ENCODE measurements at places on chromosomes 3 and 15.

DNA sequence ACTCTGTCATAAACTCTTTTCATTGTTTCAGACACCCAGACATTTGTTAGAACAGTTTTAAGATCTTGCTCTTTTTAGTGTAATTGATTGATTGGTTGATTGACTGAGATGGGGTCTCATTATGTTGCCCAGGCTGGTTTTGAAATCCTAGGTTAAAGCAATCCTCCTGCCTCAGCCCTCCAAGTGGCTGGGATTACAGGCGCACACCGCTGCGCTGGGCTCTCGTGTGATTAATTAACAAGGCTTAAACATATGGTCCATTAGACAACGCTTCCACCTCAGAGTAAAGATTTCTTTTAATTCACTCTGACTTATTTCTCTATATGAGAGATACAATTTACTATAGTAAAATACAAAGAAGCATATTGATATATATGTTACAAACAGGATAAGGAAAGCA lies 114.0 kb upstream of the C2CD4B start:
- no peak for DNase-seq

DNA sequence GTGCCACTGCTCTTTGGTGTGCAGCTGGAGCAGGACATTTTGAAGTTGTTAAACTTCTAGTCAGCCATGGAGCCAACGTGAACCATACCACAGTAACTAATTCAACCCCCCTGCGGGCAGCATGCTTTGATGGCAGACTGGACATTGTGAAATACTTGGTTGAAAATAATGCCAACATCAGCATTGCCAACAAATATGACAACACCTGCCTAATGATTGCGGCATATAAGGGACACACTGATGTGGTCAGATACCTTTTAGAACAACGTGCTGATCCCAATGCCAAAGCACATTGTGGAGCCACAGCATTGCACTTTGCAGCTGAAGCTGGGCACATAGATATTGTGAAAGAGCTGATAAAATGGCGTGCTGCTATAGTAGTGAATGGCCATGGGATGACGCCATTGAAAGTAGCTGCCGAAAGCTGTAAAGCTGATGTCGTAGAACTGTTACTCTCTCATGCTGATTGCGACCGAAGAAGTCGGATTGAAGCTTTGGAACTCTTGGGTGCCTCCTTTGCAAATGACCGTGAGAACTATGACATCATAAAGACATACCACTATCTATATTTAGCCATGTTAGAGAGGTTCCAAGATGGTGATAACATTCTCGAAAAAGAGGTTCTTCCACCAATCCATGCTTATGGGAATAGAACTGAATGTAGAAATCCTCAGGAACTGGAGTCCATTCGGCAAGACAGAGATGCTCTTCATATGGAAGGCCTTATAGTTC lies 12.2 kb downstream of the FEM1B start:
- DNase-seq: no peak

- no peak for DNase-seq
Measured at GRCh38 chr3:189292667-189293484, 121.1 kb downstream of the TPRG1 start.

DNA sequence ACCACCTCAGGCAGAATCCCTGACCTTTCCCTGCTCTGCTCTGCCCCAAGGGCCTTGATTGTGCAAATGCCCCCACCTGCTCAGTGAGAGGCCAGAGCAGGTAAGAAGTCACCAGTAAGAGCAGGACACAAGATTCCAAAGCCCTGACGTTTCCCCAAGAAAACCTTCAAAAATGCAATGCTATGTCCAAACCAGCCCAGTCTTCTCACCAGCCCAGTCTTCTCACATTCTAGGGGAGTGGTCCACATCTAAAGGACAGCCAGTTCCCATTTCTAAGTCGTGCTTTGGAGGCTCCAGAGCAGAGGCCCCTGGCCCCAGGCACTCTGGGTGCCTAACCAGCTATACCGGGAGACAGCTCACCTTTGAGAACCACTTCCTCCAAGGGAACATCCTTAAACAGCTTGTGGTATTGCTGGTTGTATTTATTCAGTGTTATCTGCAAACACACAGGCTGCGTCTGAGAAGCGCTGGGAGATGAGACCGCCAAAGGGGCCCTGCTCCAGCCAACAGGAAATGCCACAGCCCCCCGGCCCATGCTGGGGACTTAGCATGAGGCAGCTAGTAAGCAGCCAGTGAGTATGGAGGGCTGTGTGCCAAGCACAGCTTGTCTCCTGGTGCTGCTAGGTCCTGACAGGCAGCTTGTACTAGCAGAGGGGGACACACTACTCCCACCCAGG lies 29.3 kb downstream of the GRAMD2A start:
- DNase-seq: peak; percentile 38

- peak; percentile 86 for DNase-seq
Measured at GRCh38 chr3:8239718-8240695, 261.6 kb upstream of the LMCD1 start.

DNA sequence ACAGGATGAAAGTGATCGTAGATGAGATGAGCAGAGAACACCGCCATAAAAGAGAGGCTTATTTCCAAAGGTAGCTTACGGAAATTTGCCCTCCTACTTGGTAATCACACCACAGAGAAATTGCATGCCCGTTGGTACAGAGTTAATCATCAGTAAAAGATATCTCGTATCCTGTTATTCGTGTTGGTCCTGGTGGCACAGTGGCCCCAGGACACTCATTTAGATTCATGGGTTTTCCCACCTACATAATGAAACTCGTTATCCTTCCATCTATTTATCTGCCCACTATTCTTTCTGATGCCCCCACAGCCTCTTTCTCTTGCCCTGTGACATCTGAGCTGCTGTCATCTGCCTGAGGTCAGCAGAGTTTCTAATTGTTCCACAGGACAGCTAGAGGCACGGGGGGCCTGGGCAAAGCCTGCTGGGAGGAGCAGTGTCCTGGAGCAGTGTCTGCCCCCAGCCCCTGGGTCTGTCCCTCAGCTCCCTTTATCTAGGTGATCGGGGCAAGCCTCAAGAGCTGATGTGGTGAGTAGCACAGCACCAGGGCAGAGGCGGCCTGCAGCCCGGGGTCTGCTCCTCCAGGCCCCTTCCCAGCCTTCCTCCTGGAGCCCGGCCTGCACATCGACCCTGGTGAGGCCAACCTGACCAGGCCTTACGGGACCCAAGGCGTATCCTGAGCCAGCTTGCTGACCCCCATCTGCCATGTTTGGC lies 42.2 kb downstream of the PXYLP1 start:
- no peak for DNase-seq

GRCh38 chr15:68508485-68509189 lies 70.2 kb upstream of the CORO2B start:
- DNase-seq: no peak

DNA sequence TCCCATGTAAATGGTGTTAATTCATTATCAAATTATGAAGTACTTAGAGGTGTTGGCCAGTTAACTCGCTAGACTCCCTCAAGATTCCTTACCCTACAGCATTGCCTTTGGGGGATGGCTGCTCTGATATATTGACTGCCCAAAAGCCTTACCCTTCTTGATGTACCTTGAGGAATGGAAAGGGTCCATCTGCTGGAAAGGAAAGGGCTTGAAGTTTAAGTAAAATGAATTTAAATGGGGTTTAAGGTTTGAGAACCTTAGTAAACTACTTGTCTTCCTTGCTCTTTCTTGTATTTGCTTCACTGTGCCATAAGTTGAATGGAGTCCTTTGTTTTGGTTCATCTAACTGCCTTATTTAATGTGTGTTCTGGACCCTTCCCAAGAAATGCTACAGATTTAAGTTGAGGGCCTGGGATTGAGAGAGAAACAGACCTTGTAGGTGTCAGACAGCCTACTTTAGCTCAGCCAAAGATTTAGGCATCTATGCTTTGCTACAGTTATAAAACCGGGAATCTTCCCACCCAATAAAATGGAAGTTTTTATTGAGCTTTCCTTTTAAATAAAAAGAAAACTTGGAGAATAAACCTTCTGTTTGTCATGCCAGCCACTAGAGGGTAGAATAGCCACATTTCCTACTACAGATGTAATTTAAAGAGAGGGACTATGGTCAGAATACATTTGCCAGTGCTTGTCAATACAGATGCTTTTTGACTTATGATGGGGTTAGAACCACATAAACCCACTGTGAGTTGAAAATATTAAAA lies 25.3 kb downstream of the CMSS1 start:
- DNase-seq: peak; percentile 77

DNA sequence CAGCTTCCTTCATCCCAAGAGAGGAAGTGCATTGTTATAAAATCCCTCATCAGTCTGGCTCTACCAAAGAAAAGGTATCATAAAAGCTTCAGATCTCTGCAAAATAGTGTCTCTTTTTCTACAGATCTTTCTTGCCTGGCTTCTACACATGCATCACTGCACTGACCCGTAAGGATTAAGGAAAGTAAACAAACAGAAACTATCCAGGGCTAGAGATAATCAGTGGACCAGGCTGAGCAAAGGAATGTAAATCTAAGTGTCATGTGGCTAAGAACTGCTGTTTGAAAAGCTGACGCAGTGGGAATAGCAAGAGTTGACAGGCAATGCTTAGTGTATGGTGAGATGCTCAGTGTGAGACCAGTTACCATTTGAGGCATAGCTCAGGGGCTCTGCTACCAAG lies 339.7 kb downstream of the IL5RA start:
- DNase-seq: no peak

DNA sequence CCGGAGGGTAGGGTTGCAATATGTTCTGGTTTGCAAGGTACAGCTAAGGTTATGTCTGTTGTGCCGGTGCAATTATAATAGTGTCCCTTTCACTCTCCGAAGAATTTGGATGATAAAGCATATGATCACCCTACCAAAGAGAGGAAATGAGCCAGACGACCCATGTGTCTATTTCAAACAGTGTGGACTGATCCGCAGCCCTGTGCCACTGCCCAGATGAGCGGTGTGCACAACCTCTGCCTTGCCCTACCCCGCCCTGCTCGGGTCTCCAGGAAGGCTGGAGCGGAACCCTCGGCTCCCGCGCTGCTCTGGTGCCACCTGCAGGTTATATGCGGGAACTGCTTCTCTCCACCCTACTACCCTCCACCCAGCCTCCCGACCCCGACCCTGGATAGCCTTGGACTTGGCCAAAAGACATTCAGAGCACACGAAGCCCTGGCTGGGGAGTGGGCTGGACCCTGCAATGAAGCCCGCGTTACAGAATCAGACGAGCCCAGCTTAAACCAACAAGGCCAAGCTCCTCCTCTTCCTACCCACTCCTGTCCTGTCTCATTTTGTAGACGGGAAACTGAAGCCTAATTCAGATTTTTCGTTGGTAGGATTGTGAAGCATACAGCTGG lies 68.4 kb upstream of the CHRNB4 start:
- DNase-seq: peak; percentile 34

DNA sequence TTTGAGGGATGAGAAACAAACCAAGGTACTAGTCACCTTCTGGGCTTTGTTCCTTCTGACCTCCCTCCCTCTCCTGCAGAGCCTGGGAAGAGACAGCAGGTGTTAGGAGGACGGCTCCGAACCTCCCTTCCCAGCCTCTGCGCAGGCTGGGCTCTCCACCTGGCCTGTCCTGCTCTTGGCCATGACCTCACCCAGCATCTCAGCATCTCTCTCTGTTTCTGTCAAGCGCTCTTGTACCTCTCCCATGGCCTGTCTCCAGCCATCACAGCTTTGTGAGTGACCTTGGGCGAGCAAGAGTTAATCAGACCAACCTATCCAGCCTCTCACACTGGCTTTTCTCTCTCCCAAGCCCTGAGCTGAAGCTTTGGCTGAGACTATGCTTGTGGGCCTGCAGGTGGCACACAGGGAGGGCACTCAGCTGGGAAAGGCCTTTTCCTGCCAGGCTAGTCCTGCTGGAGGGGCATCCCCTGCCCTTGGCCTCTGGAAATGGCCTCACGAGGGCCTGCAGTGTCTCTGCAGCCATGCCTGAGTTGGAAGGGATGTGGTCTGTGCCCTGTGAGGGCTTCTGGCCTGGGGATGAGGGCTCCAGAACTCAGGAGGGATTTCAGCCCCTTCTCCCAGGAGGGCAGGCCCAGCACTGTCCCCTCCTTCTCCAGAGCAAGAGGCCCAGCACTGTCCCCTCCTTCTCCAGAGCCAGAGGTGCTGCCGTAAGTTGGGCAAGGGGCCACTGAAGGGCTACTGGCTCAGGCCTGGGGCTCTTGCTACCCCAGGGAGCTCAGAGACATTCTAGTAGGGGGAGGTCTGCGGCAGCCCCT lies 2.1 kb downstream of the CHST13 start:
- no peak for DNase-seq

DNA sequence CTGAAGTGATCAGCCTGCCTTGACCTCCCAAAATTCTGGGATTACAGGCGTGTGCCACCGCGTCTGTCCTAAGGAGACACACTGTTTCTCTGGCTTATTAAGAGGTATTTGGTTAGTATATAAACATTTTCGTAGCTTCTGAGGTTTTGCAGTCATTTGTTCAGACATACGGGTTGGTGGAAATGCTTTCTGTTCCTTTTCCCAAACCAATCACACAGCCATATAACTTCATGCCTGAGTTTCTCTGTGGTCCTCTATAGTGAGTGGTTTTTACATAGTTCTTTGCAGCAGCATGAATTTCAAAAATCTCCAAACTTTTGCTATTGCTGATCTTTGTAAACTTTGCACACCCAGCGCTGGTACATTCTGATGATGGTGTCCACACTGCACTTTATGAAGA lies 100.5 kb downstream of the AKAP13 start:
- DNase-seq: no peak

GRCh38 chr3:139979991-139980390 lies 45.0 kb downstream of the CLSTN2 start:
- no peak for DNase-seq

DNA sequence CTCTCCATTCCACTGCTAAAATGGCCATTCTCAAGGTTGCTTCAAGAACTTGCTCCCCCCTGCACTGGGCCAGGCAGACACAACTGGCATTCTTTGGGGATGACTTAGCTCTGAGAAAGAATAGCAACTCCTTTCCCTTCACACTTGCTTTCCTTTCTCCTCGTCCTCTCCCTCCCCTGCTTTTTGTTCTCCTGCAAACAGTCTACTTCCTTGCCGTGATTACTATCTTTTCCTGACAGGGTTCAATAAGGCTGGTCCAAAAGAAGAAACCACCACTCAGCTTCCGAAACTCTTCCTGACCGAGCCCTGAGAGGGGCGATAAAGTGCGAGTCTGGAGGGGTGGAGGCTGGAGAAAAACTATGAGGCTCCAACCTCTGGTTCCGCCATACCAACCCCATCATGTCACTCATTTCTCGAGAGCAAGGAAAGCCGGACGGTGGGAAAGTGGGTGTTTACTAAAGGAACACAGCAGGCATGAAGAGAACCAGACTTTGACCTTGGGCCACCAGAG lies 5.0 kb downstream of the AMOTL2 start:
- no peak for DNase-seq

DNA sequence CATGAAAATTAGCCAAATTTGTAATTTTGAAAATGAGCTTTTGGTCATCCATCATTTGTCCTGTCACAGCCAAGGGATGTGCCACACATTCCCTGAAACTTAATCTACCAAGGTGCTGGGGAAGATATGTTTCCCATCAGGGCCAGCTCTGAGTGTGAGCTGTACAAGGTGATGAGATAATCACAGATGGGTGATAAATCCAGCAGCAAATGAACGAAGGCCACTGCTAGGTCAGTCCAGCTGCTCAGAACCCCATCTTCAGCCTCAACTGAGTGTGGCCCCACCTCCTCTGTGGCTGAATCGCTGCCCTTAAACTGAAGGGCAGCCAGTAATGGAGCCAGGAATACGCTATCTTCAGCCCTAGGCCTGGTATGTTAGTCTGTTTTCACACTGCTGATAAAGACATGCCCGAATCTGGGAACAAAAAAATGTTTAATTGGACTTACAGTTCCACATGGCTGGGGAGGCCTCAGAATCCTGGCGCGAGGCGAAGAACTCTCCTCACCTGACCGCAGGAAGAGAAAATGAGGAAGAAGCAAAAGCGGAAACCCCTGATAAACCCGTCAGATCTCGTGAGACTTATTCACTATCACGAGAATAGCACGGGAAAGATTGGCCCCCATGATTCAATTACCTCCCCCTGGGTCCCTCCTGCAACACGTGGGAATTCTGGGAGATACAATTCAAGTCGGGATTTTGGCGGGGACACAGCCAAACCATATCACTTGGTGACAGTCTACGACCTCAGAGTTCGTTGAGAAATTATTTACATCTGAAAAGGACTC lies 553.0 kb downstream of the NTRK3 start:
- DNase-seq: no peak
